KG1 (cell line): ENCODE measurements at places on chromosomes 5 and 9.

DNA sequence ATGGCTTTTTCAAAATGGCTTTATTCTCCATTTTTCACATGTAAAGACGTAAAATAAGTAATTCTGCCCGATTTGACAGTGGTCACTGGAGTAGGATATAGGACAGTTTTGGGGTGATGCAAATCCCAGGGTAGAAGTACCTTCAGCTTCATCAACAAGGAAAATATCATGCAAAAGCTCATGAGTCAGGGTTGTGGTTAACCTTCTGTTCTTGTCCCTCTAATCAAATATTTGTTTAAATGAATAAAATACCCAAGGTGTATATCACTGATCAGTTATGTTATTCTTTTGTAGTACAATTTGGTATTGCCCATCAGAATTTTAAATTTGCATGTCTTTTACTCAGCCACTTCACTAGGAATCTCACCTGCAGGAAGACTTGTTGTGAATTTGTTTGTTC is 40.0 kb downstream of the FBXL7 start:
- DNase-seq = no peak

DNA sequence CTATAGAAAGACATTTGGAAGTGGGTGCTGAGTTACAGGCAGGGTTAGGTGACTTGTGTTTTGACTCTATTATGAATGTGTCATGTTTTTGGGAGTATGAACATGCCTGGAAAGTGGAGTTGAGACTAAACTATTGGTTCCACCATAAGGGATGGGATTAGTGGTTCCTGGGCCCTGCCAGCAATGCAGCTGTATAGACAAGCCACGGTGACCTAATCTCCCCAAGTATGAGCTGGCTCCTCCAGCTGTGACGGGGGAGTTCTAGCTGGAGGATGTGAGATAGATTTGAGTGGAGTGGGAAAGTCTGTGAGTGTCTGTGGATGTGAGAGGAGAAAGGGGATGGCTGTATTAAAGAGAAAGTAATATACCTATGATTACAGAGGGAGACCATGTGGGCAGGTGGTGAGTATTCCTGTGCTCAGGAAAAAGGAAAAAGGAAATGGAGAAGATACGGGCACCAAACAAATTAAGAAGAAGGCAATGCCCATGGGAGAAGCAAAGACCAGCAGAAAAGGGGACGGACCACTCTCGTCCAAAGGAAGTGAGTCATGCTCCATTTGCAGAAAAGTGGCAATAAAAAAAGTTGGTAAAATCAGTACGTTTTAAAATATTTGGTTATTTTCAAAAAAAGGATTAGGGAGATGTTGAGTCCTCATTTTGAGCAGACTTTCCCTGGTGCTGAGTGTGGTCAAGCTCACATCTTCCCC is 48.3 kb upstream of the ICE1 start:
- no peak for DNase-seq

DNA sequence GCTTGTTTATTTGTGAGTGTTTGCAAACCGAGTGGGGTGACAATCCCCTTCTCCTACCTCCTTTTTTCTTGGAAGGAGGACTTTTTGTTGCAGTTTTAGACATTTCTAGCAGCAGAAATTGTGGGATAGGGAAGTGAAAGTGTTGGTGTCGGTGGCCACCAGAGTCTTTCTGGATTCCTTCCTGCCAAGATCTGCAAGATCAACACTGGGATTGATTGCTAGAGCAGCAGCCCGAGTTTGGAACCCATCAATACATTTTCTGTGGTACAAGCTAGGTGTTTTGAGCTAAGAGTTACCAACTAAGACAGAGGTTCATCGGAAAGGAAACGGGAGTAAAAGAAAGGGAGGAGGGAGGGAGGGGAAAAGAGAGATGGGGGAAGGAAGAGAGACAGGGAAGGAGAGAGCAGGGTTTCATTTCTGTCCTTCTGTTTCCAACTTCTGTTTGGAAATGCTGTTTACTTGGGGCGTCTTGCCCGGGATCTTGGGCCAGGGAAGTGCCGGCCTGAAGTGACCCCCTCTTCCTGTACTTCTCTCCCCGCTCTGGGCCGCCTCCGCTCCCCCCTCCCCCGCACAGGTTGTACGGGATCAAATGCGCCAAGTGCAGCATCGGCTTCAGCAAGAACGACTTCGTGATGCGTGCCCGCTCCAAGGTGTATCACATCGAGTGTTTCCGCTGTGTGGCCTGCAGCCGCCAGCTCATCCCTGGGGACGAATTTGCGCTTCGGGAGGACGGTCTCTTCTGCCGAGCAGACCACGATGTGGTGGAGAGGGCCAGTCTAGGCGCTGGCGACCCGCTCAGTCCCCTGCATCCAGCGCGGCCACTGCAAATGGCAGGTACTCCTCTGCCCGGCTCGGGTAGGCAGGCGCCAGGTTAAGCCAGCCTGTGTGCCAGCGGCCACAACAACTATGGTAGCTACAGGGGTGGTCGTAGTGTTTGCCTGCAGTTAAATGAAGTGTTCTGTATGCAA is 4.0 kb downstream of the ISL1 start:
- no peak for DNase-seq

- no peak for DNase-seq
Measured at GRCh38 chr5:33793836-33794549, 97.8 kb downstream of the ADAMTS12 start.

GRCh38 chr5:31993165-31993961 is 180.8 kb downstream of the GOLPH3 start:
- no peak for DNase-seq

DNA sequence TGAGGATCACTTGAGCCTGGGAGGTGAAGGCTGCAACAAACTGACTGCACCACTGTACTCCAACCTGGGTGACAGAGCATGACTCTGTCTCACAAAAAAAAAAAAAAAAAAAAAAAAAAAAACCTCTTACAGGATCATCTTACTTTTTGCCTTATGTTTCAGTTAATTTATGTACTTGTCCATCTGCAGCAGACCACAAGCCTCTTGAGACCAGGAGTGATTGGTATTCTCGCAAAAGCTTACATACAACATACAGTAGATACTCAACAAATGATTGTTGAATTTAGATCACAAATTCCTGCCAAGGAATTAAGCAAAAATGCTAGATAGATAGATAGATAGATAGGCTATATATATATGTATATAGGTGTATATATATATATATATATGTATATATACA is 12.4 kb downstream of the CEMIP2 start:
- no peak for DNase-seq

DNA sequence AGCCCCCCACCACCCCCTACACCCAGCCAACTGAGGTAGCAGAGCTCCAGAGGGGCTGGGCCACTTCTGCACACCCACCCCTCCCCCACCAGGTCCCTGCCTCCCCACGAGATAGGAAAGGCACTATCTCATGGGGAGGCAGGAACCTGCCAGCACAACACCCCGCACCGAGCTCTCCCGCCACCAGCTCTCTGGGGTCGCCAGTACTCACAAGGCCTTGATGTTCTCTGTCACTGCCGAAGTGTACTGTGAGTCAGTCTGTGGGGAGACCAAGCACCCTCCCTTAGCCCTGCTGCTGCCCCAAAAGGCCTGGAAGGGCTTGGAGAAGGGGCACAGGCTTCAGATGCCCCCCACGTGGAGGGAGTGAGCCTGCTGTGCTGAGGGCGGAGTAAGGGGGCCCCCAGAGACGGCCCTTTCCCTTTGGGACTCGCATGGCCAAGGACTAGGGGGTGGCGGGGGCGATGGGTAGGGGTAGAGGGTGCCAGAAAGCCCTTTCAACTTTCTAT is 5.9 kb downstream of the MGAT4B start:
- DNase-seq = no peak

GRCh38 chr5:128681096-128681495 is 143.1 kb upstream of the FBN2 start:
- DNase-seq = no peak

GRCh38 chr5:159415301-159415937 is 85.1 kb upstream of the IL12B start:
- no peak for DNase-seq

GRCh38 chr9:14561929-14562405 is 131.3 kb downstream of the ZDHHC21 start:
- no peak for DNase-seq
